ENCODE measurements at places on chromosomes 6 and 20.

DNA sequence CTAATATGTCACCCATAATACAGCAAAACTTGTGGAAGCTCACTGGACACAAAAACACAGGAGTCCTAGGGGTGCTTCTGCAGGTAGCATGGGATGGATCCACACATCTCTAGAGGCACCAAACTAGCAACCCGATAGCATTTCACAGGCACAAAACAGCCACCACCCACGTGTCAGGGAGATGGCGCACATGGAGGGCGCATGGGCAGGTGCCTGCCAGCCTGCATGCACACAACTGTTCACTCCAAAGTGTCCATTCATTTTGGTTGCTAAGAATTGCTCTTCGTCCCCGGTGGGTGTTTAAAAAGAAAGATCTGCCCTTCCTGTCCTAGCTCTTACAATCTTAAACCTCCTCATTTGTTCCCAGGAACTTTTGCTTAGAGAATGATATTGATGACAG, 171.3 kb downstream of the SYNDIG1 start:
- DNase-seq, result no peak

- no peak for DNase-seq
Observed at GRCh38 chr6:163577404-163577803, 162.9 kb downstream of the QKI start.

GRCh38 chr6:112274774-112275173, 20.4 kb upstream of the LAMA4 start:
- DNase-seq, result no peak

- DNase-seq, result no peak
Observed at GRCh38 chr6:126086560-126086959, 100.2 kb downstream of the TRMT11 start.

GRCh38 chr20:62411479-62412193, 4.6 kb upstream of the CABLES2 start:
- no peak for DNase-seq

DNA sequence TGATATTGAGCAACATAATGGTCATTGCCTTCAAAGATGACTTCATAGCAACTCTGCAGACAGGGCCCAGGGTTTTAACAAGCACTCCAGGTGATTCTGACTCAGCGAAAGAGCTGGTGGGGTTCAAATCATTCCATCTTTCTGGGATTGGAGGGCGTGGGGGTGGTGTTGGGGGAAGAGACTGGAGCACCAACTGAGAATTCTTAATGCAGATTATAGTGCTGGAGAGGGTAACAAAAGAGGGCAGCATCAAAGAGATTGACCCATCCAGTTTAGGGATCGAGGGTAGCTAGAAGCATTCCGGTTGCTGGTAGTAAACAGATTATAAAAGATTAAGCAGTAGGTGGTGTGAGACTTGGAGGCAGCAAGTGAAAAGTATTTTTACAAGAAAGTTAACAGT, 15.9 kb downstream of the PFDN4 start:
- DNase-seq, result no peak

GRCh38 chr6:2021713-2022125, 223.7 kb downstream of the GMDS start:
- peak; percentile 66 for DNase-seq

DNA sequence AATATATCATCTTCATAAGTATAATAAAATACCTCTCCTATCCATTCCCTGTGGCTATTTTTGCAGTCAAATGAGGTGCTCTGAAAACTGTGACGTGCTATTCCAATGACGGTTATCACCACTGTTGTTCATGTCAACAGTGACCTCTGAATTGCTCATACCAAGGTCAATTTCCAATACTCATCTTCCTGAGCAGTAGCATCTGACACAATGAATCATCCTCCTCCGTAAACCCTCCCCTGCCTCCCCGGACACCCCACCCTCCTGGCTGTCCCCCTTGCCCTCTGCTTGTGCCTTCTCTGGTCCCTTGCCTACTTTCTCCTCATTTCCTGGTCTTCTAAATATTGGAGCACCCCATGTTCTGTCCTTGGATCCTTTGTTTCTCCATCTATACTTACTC, 77.7 kb upstream of the SLC22A23 start:
- DNase-seq, result no peak

DNA sequence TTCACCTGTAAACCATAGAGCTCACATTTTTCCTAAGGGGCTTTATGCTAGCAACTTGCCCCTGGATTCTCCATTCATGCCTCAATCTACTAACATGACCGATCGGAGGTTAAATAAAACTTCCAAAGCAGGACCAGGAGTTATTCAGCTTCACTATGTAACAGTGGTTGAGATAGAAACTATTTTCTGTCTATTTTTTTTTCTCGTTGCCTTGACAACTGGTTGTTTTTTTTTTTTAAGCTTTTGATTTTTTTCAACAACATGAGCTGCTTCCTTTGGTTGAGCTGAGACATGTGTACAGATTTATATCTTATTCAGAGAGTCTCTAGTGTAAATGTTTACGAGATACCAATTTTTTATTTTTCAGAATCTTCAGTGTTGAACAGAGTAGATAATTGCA, 85.7 kb downstream of the SHLD1 start:
- peak; percentile 66 for DNase-seq

DNA sequence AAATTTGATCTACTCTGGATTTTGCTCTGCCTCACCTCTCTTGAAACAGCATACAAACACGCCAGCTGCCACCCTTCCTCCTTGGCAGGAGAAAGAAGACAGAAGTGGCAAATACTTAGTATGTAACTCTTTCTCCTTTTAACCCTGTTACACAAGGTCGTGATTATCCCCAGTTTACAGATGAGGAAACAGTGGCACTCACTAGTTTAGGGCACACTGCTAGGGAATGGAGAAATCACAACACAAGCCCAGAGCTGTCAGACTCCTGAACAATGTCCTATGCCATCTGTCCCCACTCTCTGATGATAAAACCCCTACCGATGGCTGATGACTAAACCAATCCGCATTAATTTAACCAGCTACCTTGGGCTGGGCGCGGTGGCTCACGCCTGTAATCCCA, 79.7 kb downstream of the FGD2 start:
- no peak for DNase-seq

DNA sequence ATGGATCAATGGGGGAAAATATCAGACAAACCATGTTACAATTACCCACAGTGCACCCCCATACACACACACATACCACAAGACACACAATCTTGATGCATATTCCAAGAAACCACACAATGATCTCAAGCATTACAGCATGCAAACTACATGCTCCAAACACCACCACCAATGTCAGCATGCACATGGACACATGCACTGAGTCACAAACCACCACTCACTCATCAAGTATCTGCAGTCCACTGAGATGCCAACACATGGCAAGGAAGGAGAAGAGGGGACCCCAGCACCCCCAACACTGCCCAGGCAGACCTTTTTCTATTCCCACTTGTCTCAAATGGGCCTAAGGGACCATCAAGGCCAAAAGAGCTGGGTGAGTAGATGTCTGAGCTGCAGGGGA, 91.6 kb downstream of the PREX1 start:
- DNase-seq, result no peak

GRCh38 chr20:15742087-15742486, 831.2 kb downstream of the KIF16B start:
- DNase-seq, result no peak

GRCh38 chr20:40672095-40672494, 16.9 kb downstream of the MAFB start:
- DNase-seq, result no peak

GRCh38 chr6:19121521-19121920, 715.6 kb upstream of the ID4 start:
- DNase-seq, result no peak

GRCh38 chr20:20752712-20753111, 40.3 kb upstream of the RALGAPA2 start:
- DNase-seq, result no peak

GRCh38 chr6:134621858-134622257, 303.9 kb upstream of the SGK1 start:
- peak; percentile 20 for DNase-seq

- DNase-seq, result peak; percentile 28
Observed at GRCh38 chr6:148708707-148709106, 38.1 kb upstream of the UST start.

- no peak for DNase-seq
Observed at GRCh38 chr6:108837236-108837971, 10.8 kb upstream of the ARMC2 start.

GRCh38 chr6:139708337-139709199, 334.1 kb upstream of the CITED2 start:
- peak; percentile 88 for DNase-seq

DNA sequence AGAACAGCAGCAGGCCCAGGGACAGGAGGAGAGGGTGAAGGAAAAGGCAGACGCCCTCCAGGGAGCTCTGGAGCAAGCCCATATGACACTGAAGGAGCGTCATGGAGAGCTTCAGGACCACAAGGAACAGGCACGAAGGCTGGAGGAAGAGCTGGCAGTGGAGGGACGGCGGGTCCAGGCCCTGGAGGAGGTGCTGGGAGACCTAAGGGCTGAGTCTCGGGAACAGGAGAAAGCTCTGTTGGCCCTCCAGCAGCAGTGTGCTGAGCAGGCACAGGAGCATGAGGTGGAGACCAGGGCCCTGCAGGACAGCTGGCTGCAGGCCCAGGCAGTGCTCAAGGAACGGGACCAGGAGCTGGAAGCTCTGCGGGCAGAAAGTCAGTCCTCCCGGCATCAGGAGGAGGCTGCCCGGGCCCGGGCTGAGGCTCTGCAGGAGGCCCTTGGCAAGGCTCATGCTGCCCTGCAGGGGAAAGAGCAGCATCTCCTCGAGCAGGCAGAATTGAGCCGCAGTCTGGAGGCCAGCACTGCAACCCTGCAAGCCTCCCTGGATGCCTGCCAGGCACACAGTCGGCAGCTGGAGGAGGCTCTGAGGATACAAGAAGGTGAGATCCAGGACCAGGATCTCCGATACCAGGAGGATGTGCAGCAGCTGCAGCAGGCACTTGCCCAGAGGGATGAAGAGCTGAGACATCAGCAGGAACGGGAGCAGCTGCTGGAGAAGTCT, 25.5 kb downstream of the C20orf173 start:
- no peak for DNase-seq

GRCh38 chr20:23050847-23051627, 1.6 kb upstream of the THBD start:
- peak; percentile 88 for DNase-seq

GRCh38 chr6:71408787-71409723, 120.4 kb downstream of the OGFRL1 start:
- DNase-seq, result no peak

GRCh38 chr20:59958626-59959025, 403 bp downstream of the CDH26 start:
- DNase-seq, result no peak

DNA sequence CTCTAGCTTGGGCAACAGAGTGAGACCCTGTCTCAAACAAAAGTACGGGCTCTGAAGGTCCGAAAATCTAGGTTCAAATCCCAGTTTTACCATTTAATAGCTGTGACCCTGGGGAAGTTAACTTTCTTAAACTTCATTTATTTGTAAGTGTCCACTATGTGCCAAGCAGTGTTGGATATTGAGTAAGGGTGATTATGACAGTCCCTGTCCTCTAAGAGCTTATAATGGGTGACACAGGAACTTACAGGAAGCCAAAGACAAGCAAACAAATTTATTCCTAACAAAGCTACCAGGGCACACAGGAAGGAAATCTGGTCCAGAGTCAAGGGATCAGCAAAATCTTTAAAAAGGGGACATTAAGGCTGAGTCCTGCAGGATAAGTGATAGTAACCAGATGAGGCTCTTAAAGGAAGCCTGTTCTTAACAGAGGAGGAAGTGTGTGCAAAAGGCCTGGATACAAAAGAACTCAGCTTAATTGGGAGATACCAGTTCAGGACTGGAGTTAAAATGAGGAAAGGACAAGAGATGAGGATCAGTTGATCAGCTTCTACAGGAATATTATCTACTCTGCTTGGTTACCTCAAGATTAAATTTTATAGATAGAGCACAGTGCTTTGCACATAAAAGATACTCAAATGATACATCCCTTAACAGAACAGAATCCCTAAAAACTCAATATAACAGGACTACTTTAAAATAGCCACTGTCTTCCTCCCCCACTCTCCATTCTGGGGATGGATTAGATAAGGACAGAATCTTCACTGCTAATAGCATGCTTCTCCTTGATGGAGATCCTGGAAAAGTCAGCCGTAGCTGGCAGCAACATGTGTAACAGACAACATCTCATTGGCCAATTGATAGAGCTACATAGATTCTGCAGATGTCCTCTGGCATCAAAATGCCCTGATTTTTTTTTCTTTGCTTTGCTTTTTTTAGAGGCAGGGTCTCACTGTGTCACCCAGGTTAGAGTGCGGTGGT, 6.1 kb downstream of the SNX3 start:
- no peak for DNase-seq

DNA sequence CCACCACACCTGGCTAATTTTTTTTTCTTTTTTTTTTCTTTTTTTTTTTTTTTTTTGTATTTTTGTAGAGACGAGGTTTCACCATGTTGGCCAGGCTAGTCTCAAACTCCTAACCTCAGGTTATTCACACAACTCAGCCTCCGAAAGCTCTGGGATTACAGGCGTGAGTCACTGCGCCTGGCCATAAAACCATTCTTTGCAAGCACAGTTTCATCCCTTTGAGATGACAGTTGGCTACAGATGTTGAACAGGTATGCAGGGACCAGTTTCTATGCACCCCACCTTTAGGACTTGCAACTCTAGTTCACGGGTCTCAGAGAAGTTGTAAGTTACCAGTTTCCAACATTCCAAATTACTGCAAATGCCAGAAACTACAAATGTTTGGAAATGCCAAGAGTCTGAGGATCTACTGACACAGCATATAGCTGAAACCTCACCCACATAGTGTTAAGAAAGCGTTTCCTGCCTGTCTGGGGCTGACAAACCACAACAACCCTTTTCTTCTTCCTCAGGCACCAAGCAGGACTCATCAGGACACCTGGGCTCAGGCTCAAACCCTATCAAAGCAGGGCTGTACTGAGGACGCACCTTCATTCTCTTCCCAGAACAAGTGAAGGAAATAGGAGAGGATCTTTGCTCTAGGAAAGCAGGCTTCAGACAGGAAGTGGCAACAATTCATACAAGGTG, 22.9 kb downstream of the ARHGAP18 start:
- DNase-seq, result no peak

- DNase-seq, result peak; percentile 36
Observed at GRCh38 chr6:152746172-152746553, 4.4 kb upstream of the VIP start.

DNA sequence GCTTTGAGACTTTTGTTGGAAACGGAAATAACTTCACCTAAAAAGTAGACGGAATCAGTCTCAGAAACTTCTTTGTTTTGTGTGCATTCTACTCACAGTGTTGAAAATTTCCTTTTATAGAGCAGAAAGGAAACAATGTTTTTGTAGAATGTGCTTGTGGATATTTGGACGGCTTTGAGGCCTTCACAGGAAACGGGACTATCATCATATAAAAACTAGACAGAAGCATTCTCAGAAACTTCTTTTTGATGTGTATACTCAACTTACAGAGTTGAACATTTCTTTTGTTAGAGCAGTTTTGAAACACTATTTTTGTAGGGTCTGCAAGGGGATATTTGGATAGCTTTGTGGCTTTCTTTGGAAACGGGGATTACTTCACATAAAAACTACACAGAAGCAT, 627.5 kb upstream of the ZNF337 start:
- DNase-seq, result no peak

- no peak for DNase-seq
Observed at GRCh38 chr6:21263531-21264287, 329.8 kb upstream of the SOX4 start.
